NCI-H1092 treated with DMSO at 0.1 percent for 48 hours (cell line): ENCODE measurements at places on chromosomes 2 and 18.

GRCh38 chr2:42328148-42328833 is 32.7 kb downstream of the COX7A2L start:
- DNase-seq, result peak; percentile 15

DNA sequence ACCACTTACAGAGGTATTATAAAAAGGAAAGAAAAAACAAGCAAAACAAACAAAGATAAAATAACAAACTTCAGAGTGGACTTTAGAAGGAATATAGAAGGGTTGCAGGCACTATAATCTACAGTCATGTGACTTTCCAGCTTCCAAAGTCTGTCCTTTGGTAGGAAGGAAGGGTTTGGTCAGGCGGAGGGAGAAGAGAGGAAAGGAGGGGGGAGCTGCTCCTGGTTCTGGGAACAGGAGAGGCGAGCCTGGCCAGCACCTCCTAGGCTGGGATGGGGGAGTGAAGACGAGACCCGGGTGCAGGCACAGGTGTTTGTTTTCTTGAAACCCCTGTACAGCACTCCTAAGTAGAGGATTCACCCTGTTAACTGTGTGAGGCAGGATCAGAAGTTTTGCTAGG is 53.8 kb upstream of the GATA6 start:
- no peak for DNase-seq

DNA sequence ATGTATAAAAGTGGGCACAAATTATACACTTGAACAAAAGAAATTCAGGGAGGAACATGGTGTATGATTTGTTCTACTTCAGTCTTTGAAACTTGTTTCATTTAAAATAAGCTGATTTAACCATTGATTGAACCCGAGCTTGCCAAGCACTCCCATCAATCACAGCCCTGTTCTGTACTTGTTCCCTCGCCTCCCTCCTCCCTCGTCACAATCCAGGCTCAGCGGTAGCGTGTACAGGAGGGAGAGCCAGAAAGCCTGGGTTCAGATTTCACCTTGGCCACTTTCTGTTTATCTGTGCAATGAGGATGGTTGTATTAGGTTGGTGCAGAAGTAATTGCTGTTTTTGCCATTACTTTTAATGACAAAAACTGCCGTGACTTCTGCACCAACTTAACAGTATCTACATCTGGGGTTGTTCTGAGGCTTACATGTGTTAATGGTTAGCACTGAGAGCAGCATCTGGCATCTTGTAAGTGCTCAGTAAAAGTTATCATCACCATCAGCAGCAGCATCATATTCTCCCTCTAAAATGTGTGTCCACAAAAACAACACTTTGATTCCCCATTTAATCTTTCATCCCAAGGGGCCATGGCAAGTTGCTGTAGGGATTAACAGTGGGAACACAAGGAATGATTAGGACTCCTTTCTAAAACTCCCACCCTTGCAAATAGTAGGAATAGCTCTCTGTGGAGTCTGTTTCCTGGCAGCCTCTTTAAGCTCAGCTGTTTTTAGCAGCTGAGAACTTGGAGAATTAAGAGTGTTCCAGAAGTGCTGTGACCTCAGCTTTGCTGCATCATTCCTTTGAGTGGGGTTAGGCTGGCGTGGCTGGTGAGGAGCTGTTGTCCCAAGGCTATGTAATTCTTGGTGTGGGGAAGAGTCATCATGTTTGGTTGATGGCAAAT is 4.7 kb downstream of the DPYSL5 start:
- DNase-seq, result no peak

GRCh38 chr2:70979626-70980025 is 1.2 kb downstream of the ANKRD53 start:
- no peak for DNase-seq

- DNase-seq, result no peak
Measured at GRCh38 chr18:70559446-70559845, 270.6 kb downstream of the SOCS6 start.

- DNase-seq, result no peak
Measured at GRCh38 chr2:64534363-64534762, 10.2 kb downstream of the AFTPH start.

DNA sequence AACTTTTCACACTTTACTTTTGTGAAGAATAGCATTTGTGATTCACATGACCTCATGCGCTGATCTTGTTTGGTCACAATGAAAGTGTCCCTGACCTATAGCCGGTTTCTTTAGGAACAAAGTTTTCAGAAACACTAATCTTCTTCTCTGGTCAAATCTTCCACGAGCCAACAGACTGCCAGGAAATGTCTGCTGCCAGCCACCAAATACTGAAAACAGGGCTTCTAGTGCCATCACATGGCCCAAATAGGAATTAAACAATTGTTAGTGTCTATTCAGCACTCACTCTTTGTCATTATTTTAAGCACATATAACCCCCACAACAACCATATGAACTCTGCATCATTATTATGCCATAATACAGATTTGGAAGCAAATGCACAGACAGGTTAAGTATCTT is 286.5 kb upstream of the SYT4 start:
- peak; percentile 69 for DNase-seq

DNA sequence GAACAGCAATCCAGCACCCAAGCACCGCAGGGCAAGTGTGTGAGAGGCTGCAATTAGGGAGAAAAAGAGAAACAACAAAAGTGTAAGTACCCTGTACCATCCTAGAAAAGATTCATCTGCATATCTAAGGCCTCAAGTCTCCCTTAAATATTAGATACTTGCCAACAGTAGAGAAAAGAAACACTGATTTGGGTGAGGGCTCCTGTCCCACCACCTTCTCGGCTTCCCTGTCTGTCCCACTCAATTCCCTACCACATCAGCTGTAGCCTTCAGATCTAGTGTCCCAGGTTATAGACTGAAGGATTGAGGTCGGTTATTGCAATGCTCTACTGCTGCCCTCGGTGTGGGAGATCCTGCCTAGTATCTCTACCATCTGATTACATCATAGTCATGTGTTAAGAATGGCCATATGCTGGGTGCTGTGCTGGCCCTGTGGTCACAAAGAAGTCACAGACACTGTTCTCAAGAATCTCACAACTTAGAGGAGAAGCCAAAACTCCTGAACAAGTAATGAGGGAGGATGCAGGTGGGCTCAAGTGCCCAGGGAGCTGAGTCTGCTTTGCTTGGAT is 2.5 kb downstream of the RAX start:
- DNase-seq, result no peak

- no peak for DNase-seq
Measured at GRCh38 chr18:29596959-29597358, 1420.0 kb upstream of the CDH2 start.

DNA sequence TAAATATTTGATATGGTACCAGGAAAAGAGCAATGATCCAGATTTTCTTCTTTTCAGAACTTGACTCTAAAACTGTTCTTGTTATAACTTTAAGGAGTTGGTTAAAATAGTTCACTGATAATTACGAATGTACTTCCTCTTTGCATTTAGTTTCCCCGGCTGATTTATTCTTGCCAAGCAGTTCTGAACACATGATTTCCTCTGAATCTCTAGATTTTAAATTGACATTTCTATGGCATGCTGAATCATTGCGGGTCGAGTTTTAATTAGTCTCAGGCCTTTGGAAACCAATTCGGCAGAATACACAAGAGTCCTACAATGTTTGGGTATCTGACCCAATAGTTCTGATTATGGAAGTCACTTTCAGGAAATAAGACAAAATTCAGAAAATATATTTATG is 37.3 kb upstream of the DNAH7 start:
- no peak for DNase-seq

DNA sequence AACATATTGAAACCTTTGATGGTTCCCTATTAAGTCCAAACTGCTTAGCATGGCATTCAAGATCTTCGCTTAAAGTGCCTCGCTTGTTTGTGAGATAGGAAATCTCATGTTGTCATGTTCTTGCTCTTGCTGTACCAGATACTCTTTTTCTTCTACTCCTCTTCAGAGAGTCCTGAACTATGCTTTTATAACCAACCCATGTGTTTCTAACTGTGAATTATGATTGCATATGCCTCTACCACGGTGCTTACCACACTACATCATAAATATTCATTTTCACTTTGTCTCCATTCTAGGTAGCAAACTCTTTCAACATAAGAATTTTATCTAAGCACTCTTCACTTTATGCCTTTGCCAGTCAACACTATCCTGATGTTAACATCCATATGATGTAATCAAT is 23.6 kb downstream of the STAT4 start:
- DNase-seq, result no peak

GRCh38 chr2:225893151-225893550 is 493.6 kb downstream of the NYAP2 start:
- no peak for DNase-seq

DNA sequence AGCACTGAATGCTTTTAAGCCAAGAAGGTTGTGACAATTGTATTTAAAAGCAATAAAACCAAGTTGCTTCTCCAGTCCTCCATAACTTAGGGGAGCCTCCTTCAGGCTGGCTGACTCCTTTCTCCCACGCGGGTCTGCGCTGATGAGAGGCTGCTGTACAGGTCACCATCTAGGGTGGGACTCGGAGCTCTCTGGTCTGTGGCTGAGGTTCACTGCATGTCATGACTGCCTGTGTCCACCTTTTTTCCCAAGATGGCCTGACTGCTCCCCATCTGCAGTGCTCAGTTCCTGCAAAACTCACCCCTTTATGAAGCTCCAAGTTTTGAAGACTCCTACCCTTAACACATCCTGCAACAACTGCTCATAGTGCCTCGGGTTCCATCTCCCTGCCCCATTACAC is 194.4 kb downstream of the AFF3 start:
- no peak for DNase-seq

DNA sequence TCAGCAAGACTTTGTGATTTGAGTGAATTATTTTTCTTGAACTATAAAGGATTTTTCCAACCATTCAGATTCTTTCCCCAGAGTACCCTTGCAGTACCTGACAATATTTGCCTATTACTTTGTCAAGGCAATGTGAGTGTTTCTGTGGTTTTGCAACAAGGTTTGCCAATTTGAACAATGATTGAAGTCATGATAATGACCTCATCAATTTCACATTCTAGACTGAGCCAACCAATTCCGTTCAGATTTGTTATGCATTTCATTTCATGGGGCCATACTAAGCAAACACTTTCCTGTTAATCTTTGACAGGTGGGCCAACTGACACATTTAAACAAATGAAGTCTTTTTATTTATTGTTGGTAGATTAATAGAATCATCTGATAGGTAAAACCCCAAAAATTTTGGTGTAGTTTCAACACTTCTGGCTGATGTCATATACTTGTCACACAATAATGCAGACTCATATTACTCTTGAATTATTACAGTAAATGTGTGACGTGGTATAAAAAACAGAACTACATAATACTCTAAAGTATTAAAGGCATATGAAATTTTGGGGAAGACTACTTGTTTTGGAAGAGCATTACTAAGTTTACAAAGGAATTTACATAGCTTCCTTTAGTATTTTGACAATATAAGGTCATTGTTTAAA is 526.4 kb downstream of the DPP10 start:
- DNase-seq, result no peak
